Mesothelial cell of epicardium (in vitro differentiated cells): ENCODE measurements at places on chromosomes 2 and 18. TPM values are rescaled to one million over a fixed set of nuclear protein-coding genes. Genes with fewer than 3 reads are reported as not detected.

- no peak for DNase-seq
These were observed 107.8 kb upstream of the PNPT1 start for GRCh38 chr2:55801436-55801835.

- DNase-seq, result no peak
These were observed 5.2 kb upstream of the EHD3 start for GRCh38 chr2:31228717-31229116.

The ICA1L gene
- total RNA-seq, result 9.9 to 13.4 TPM (median 11.8 TPM) in 3 replicates

DNA sequence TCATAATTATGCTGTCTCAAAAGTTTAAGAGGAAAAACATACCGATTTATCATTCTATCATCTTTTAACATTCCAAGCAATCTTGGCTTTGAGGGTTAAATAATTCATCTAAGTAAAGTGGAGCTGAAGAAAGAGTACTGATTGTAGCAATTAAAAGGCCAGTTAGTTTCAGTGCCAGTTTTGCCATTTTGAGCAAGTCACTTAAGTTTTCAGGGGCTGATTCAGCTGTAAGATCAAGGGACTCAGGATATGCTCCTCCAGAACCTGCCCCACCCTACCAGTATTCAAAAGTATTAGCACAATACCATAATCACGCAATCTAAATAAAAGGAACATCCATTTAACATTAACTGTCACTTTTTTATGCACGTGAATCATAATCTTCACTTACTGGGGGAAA lies 1.9 kb downstream of the SS18 start:
- no peak for DNase-seq

DNA sequence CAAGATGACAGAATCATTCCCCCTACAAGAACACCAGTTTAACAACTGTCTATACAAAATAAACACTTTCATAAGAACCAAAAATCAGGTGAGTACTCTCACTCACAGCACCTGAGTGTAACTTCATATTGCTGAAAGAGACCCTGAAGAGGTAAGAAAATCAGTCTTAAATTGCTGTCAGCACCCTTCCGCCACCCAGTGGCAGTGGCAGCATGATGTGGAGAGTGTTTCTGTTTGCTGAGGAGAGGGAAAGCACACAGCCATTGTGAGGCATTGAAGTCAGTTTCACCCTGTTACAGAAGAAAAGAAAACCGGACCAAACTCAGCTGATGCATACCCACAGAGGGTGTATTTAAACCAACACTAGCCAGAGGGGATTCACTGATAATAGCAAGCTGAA lies 1240.8 kb upstream of the CRIM1 start:
- DNase-seq, result no peak
